Activated CD4-positive, alpha-beta T cell treated with anti-CD3 and anti-CD28 coated beads, Interleukin-2, amount 50 U/mL, for 16 hours (primary cell): ENCODE measurements at places on chromosomes 6 and 20.

DNA sequence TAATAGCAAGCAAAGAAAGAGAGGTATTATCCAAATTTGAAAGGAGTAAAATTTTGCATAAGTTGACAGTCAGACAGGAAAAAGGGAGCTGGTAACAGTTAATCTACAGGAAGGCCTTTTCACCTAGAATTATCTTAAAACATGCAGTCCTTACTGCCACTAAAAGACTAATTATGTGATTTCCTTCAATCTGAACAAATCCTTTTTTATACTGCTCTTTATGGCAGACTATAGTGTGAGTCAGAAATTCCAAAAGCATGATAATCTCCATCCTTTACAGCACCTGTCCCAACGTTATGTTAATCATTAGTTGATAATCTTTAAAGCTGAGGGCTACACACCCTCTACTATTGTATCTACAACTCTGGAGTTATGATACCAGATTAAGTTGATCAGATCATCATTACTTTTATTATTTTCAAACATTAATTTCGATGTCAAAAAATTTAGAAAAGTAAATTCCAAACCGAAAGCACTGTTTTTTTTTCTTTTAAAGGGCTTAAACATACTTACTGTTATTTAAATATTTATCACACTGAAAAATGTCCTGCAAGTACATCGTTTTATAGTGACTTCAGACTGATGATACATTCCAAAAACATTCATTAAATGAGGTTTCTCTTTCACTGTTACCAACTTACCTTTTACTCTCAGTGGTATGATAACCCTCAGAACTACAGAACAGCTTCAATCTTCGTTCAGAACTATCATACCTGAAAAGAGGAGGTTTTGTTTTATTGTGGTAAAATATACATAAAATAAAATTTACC is 33.2 kb upstream of the AKAP7 start:
- no peak for DNase-seq

DNA sequence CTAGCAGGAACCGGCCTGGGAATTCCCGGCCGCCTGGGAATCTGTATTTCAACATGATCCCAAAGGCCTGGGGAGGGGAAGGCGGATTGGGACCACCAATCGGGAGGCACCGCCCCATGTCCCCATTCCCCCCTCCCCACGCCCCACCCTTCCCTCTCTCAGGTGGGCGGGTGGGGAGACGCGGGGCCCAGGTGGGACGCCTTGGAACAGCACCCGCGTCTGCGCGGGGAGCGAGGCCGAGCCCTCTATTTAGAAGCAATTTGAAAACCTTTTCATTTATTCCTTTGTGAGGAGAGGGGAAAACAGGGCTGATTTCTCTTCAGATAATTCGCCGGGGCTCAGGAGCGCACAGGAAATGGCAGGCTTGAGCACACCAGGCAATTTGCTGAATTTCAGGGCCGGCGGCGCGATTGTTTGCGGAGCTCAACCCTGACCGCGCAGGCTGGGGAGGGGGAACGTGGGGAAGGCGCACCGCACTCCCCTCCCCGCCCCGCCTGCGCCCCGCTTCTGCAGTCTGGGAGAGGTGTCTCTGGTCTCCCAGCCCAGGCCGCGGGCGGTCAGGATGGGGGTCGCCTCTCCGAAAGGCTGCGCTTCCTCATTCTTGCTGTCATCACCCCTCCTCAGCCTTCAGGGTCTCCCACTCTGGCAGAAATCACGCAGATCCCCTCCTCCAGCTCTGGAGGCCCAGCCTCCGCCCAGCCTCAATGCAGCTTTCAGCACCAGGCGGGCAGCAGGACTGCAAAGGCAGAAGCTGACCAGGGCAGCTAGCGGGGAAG is 170.0 kb downstream of the GRM4 start:
- DNase-seq, result no peak

DNA sequence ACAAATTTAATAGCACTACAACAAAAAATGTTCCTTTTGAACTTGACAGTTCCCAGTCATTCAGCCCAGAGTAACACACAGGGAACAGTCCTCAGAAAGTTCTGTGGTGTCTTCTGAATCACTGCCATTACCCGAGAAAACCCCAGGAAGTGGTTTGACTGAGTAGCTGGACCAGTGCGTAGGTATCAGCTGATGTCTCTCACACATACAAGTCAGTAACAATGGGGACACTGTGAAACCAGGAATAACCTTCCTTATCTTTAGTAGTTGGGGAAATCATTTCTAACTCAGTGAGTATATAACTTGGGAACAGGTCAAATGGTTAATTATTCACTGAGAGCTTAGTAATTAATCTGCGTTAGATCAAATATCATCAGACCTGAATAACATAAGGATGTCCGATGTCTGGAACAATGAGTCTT is 73.1 kb downstream of the HIVEP2 start:
- DNase-seq, result peak; percentile 85

DNA sequence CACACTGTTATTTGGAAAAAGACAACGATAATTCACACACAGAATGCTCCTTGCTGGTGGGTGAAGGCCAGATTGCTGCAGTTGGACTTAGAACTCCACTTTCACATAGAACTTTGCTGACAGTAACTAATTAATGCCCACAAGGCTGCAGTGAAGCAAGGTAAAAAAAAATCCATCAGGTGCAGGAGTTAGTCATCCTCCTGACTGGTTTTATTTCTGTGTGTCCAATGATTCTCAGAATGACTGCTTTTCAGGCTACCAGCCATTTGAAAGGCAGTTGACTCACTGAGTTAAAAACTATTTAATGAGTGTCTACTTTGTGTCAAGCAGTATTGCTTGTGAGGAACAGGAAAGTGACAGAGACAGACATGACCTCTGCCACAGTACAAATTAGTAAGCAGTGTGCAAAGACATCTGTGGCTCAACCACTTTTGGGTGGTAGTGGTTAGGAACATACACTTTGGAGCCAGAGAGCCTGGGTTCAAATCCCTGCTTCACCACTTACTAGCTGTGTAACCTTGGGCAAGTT is 41.9 kb downstream of the ELOVL5 start:
- peak; percentile 91 for DNase-seq

DNA sequence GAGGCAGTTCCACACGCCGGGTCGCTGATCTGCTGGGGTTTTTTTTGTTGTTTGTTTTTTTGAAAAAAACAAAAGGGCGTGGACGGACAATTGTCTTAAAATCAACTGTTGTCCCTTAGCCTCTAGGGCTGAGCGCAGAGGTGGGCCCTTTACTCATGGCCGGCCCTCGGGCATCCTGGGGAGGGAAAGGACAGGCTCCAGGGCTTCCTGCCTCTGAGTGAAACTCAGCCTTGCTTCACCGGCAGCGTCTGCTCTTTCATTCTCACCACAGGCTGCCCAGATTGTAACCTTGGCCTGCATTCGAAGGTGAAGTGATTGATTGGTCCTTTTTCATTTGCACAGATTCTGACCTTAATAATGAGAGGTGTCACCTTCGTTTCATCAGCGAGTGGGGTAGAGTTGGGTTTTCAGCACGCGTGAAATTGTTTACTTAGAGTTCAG is 797 bp downstream of the SMIM13 start:
- DNase-seq, result peak; percentile 74

- DNase-seq, result peak; percentile 27
Observed at GRCh38 chr20:3993109-3993508, 22.2 kb downstream of the RNF24 start.

- DNase-seq, result peak; percentile 9
Observed at GRCh38 chr6:131524695-131525336, 48.2 kb upstream of the ARG1 start.
